NCI-H1694 (cell line): ENCODE measurements at places on chromosomes 2 and 18.

DNA sequence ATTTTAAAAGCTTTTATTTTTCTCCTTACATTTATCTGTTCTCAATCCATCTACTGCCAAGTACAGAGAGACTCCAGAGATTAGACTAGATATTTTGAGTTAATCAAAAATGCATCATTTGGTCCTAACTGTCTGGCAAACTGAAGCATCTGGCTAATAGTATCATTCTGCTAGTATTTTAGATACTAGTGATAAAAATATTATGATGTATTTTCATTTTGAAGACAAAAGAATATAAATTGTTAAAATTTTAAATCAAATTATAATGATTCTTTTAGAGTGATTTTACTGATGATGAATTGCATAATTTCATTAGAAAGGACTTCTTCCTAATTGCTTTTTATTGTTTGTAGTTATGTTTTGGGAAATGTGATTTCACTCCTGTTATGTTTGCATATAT, 584.0 kb downstream of the LRRTM4 start:
- DNase-seq, result no peak

GRCh38 chr2:98910349-98911125, 25.5 kb downstream of the CRACDL start:
- DNase-seq, result no peak

DNA sequence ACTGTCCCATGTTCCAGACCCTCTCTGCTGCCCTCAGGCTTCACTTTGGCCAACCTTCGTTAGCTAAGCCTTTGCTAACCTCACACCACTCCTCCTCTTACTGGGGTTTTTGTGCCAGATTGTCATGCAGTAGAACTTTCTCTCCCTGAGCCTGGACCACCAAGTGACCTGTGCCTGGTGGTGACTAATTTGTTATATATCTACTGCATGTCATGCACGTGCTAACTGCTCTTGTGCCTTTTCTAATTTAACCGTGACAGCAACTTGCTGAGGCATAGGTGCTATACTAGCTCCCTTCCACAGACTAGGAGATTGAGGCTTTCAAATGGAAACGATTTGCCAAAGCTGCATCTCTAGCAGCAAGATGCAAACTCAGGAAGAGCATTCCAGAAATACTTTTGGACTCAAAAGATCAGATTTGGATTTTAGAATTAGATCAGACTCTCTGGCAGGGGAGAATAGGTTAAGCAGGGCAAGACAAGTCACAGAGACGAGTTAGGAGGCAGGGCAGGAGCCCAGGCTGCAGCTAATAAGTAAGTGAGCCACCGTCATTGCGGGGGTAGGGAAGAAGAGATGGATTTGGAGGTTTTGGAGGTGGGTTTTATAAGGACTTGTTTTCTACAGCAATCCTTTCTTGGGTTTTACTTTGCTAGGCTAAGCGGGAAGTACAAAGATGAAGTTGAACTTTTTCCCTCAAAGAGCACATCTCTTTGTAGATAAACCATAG, 1.8 kb downstream of the PPP1R7 start:
- DNase-seq, result no peak

- DNase-seq, result peak; percentile 81
Observed at GRCh38 chr2:105789745-105790460, 45.2 kb downstream of the NCK2 start.
